ENCODE measurements at places on chromosomes 16 and 17.
A peak's percentile ranks its signal among the peaks of the same experiment; 100 is the strongest.

DNA sequence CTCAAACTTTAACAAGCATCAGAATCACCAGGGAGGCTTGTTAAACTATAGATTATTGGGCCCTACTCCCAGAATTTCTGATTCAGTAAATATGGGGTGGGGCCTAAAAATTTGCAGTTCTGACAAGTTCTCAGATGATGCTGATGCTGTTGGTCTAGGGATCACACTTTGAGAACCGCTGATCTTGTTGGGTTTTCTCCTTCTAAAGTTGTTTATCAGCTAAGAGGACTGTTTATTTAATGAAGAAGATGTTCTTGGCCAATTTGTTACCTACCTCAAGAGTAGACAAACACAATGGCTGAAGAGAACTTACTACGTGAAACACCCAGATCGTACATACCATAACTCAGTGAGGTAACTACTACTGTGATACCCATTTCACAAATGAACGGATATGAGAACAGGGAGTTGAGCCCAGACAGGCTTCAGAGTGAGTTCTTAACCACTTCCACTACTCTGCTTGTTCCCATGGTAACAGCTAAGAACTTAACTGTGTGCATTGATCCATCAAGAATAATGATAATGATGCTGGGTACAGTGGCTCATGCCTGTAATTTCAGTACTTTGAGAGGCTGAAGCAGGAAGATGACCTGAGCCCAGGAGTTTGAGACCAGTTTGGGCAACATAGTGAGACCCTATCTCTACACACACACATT lies 85.3 kb upstream of the NSRP1 start:
- DNase-seq: no peak

GRCh38 chr17:40956401-40957254 lies 10.1 kb downstream of the KRT39 start:
- no peak for DNase-seq

DNA sequence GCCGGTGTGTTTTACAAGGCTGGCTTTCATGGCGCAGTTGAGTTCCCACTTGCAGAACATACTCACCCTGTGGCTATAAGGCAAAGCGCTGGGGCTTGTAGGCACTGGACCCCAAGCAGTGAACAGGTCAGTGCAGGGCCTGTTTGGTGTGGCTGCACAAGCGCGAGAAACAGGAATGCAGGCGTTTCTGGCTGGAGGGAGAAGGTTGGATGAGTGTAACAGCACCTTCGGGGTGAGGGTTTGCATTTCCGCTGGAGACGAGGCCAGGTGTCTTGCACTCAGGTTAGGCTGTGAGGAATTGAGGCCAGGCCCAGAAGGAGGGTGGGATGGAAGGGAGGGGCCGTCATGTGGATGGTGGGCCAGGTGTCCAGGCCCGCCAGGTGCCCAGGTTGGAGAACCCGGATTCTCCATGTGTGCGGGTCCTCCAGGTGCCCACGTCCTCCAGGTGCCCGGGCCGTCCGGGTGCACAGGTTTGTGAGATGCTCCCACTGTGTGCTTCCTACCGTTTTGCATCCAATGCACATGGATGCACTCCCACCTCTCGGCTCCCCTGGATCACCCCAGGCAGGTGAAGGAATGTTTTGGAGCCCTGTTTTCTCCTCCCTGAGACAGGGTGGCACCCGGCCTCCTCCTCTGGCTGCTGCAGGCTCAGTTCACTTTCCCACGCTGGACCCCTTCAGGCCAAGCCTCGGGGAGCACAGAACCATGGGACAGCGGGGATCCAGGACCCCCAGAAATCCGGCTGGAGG lies 46.0 kb downstream of the SLC7A5 start:
- DNase-seq: no peak

DNA sequence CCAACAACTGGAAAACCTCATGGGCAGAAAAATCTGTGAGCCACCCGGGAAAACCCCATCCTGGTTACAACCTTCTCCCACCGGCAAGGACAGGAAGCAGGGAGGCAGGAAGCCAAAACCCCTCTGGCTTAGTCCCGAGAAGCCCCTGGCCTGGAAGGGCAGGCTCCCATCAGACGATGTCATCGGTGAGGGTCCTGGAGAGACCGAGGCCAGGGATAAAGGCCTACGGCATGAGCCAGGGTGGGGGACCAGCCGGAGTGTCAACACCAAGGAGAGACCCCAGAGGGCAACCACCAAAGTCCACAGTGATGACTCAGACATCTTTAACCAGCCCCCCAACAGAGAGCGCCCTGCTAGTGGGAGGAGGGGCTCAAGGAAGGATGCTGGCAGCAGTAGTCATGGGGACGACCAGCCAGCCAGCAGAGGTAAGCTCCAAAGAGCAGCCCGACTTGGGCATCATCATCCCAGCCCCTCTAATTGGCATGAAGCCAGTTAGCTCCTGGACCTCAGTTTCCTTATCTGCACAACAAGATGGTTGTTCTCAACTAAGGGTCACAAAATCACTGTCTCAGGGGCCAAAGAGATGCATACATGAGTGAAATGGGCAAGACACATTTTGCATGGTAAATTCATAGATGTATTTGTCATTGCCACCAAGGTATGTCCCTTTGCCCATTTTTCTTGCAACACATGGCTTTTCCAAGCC lies 190.7 kb downstream of the KATNIP start:
- DNase-seq: no peak

DNA sequence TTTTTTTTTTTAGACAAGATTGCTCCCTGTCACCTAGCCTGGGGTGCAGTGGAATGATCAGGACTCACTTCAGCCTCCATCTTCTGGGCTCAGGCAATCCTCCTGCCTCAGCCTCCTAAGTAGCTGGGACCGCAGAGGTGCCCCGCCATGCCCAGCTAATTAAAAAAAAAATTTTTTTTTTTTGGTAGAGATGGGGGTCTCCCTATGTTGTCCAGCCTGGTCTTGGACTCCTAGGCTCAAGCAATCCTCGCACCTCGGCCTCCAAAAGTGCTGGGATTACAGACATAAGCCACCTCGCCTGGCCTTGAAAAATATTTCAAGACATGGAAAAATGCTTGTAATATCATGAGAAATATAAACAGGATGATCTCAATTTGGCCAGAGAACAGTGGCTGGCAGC lies 42.9 kb downstream of the HAPSTR1 start:
- DNase-seq: no peak

DNA sequence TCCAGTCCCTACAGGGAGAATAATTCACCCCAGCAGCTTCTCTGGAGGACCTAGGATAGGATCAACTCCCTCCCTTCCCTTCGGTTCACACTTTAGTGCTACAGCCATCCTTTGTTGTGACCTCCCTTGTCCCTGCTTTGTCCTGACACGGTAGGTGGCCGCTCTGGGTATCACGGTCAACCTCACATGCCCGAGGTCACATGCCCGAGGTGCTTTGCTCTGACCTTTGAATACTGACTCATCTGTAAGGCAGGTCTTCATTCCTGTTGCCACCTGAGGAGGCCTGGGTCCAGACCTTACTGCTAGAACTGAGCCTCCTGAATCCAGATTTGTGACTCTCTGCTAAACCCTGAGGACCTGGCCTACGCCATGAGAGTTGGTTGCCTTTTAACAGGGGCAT lies 19.7 kb downstream of the ALKBH5 start:
- DNase-seq: no peak

DNA sequence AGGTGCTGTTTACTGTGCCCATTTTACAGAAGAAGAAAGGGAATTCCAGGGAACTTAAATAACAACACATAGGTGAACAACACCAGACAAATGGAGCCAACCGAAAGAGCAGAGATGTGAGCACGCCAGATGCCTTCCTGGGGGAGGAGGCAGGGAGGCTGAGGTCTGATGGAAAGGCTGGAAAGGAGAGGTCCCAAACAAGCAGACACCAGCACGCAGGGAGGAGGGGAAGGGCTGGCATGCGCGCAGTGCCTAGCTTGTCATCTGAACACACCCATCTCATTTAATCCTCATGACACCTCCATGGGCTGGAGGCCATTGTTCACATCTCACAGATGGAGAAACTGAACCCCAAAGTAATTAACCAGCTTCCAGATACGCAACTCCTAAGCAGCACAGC lies 20.9 kb upstream of the CACNG5 start:
- no peak for DNase-seq

DNA sequence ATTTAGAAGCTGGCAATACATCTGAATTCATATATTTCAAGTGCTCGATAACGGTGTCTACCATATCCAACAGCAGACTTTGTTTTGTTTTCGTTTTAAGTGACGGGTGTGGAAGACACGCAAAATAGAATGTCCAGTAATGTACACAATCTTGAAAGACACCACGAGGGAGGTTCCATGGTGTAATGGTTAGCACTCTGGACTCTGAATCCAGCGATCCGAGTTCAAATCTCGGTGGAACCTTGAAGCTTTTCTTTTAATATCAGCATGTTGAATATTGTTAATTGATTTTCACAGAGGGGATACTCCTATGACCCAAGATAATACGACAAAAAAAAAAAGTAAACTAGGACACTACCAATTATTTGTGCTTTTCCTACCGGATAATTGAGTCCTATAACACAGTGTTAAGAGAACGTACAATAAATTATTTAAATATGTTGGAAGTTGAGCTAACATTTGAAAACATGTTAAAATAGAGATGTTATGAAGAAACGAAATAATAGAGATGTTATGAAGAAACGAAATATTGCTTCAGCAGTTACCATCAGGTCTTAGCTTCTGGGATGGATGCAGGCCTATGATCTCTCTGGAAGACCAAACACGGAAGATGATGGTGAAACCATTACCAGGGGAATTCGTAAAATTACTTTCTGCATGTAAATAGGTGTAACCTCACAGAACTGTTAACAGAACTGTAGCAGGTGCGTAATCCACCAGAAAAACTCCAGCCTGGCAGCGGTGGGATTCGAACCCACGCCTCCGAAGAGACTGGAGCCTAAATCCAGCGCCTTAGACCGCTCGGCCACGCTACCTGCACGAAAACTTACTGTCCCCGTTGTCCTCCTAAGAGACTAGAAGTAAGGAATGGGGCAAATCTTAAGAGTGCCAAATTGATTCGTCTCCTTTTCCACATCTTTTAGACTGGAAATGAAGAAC lies 1.5 kb upstream of the ALOXE3 start:
- DNase-seq: peak; percentile 44

- DNase-seq: no peak
Observed at GRCh38 chr16:30983289-30983889, 1.6 kb upstream of the HSD3B7 start.

DNA sequence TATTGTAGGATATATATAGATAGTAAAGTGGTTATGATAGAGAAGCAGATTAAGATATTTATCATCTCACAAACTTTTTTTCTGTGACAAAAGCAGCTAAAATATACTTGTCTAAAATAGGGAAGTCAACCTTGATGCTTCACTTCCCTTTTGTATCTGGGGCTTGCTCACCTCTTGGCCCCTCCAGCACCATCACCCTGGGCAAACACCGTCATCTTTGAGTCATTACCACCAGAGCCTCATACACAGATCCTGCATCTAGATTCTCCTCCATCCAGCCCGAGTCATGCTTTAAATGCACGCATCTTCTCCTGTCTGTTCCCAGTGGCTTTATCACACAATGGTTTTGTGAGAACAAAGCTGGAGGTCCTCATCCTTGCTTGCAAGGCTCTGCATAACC lies 1062.7 kb upstream of the EEF2KMT start:
- no peak for DNase-seq

GRCh38 chr17:29238133-29238850 lies 8.4 kb upstream of the CRYBA1 start:
- DNase-seq: no peak

GRCh38 chr16:30740364-30741251 lies 7.6 kb upstream of the PHKG2 start:
- DNase-seq: peak; percentile 39

GRCh38 chr17:74280093-74280513 lies 6.1 kb downstream of the DNAI2 start:
- no peak for DNase-seq

DNA sequence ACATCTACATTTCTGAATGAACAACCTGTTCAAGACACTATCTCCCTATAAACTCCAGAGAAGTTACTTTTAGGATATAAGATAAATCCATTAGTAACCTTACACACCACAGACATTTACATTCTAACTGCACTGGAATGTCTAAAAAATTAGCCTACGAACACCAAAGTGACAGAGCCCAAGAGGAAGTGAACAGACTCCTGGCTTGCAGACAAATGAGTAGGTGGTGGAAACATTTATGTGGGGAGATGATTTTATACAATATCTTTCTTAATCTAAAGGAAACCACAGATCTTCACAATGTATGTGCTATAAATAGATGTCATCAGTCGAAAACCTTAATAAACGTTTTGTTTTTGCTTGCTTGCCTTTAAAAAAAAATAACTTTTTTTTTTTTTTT lies 18.8 kb downstream of the ZNF652 start:
- DNase-seq: no peak

DNA sequence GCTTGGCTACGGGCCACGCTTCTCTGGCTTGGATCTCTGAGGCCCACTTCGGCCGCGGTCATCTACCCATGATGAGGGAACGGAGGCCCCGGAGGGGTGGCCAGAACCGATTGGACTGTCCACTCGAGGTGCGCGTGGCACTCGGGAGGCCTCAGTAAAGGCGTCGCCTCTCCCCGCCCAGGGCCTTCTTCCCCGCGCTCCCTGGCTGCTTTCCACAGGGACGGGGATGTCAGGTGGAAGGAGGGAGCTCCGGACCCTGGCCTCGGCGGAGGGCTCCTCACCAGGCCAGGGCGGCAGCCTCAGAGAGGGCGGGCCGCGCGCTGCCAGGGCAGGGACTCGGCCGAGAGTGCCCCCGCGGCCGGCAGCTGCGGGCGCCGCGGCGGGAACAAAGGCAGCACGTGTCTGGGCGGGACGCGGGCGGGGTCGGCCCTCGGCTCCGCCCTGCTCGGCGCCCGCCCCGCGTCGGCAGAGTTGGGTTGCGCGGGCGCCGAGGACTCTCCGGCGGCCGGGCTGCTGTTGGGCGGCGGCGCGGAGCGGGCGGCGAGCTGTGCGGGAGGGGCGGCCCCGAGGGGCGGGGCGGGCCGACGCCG lies 587 bp upstream of the CDK5R1 start:
- DNase-seq: peak; percentile 27

GRCh38 chr17:9830711-9831110 lies 5.0 kb downstream of the GLP2R start:
- DNase-seq: no peak

GRCh38 chr17:7579834-7580603 lies 581 bp downstream of the CD68 start:
- no peak for DNase-seq

- DNase-seq: no peak
Observed at GRCh38 chr16:64167936-64168335, 953.9 kb downstream of the CDH11 start.

DNA sequence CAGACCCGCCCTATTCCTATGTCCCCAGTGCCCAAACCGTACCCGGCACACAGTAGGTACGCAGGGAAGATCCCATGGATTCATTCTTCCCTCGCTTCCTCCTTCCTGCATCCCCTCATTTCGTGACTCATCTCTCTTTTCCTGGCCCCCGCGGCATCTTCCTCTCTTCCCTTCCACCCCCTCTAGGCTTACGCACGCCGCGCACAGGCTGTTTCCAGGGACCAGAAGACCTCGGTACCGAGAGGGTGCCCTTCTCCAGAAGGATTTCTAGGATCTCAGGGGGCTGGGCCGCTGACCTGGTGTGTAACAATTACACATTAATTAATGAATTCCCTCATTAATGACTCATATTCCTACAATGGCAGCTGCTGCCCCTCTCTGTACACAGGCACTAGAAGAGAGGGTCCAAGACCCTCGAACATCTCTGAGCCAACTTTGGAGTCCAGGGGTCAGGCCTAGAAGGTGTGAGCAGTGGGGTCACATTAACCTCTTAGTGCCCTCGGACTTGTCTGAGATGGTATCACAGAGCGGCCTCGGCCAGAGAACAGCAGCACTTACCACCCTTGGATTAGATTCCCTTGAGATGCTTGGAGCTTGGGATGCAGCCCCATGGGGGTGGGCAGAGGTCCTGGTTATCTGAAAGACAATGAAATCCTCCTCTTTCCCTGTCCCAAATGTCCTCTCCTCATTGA lies 16.8 kb upstream of the PLLP start:
- no peak for DNase-seq

GRCh38 chr17:7685533-7686221 lies 1.6 kb downstream of the TP53 start:
- peak; percentile 85 for DNase-seq

Data from NCI-H1048 (cell line).